EH (cell line): ENCODE measurements at places on chromosomes 11 and 22.

- DNase-seq: no peak
Measured at GRCh38 chr11:123406441-123407129, 23.5 kb upstream of the GRAMD1B start.

DNA sequence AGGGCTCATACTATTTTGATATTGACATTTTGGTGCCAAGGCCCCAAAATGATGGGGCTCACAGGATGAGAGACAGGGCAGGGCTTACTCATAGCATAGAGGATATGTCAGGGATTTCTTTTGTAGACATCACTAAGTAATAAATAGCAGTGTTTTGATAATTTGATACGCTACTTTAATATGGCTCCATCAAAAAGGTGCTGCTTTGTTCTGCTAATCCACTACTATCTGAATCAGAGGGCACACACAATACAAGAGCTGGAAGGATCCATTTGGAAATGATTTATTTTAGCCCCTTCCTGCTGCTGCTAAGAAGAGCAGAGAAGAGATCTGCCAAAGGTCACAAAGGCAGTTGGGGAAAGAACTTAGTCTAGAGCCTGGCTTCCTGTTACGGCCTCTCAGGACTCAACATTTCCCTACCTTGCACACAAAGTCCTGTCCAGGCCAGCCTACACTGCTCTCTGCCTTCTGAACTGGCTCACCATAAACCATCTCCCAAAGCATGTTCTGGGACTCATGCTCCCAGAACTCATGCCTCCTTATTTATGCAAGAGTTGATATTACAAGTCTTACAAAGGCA lies 261.3 kb upstream of the ARHGAP20 start:
- DNase-seq: no peak

DNA sequence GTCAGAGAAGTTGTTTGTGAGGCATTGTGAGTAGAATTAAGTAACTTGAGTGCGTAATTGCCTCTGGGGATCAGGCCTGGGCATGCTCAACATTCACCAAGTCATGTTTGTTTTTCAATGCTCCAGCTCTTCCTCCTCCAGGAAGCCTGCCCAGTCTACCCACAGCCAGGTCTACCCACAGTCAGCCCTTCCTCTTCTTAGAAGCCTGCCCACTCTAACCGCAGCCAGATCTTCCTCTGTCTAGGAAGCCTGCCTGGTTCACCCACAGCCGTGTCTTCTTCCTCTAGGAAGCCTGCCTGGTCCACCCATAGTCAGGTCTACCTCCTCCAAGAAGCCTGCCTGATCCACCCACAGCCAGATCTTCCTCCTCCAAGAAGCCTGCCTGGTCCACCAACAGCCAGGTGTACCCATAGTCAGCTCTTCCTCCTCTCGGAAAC lies 25.0 kb downstream of the LRP5 start:
- DNase-seq: no peak

- no peak for DNase-seq
Measured at GRCh38 chr11:30046578-30046945, 29.7 kb upstream of the KCNA4 start.

GRCh38 chr11:67098799-67099429 lies 20.1 kb upstream of the KDM2A start:
- DNase-seq: no peak

- DNase-seq: peak; percentile 20
Measured at GRCh38 chr11:16347928-16348685, 8.2 kb downstream of the SOX6 start.

DNA sequence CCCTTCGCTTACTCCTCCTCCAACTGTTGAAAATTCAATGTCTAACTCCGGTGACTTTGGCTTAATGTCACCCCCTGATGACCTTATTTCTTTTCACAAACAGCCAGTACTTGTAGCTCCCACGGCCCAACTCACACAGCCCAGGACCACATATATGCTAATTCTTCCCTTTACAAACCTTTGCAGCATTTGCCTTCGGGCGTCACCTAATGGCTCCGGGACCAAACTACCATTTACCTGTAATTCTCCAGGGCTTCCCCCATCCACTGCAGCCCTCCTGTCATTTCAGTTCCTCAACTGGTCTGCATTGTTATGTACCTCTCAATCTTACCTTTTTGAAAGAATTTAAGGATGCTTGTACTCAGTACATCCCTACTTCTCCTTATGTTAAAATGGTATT lies 29.8 kb upstream of the OR56B4 start:
- no peak for DNase-seq

DNA sequence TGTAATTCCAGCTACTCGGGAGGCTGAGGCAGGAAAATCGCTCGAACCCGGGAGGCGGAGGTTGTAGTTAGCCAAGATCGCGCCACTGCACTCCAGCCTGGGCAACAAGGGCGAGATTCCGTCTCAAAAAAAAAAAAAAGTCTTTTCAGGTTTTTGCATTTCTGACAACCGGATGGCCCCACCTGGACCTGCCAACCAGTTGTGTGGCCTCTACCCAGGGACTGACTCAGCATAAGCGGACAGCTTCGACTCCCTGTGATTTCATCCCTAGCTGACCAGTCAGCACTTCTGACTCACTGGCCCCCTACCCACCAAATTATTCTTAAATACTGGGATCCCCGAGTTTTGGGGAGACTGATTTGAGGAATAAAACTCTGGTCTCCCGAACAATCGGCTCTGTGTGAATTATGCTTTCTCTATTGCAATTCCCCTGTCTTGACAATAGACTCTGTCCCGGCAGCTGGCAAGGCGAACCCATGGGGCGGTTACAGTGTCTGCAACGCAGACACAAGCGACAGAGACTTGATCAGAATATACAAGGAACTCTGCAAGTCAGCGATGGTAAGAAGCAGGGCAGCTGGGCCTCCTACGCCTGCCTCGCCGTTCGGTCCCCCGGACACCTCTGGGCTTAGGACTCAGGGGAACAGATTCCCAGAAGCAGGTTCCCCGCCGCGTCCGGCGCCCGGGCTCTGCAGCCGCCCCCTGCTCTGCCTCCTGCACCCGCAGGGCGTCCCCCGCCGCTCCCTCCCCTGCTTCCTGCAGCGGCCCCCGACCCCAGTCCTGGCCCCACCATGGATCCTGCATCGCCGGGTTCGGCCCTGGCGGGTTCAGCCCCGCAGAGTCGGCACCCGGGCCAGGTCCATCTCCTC lies 741 bp upstream of the TALDO1 start:
- DNase-seq: peak; percentile 26

DNA sequence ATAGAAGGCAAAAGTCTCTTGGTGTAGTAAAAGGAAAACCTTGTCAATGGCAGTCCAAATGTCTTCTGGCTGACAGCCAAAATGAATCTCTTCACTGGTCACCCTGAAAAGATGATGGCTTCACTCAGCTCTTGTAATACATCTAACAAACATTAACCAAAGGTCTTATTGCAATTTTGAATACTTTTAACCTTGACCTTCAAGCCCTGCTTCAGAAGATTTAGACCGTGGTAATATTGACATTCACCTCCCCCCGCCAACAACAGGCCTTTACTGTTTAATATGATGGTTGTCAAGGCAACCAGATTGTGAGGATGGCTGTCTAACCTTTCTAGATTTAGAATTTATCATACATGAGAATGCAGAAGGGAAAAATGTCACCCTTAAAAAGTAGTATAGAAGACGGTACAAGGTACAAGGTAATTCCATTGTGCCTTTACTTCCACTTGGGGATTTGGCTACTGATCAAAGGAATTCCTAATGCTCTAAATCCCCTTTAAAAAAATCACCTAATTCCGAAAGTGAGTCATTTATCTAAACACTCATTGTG lies 342.3 kb downstream of the LARGE1 start:
- DNase-seq: no peak

DNA sequence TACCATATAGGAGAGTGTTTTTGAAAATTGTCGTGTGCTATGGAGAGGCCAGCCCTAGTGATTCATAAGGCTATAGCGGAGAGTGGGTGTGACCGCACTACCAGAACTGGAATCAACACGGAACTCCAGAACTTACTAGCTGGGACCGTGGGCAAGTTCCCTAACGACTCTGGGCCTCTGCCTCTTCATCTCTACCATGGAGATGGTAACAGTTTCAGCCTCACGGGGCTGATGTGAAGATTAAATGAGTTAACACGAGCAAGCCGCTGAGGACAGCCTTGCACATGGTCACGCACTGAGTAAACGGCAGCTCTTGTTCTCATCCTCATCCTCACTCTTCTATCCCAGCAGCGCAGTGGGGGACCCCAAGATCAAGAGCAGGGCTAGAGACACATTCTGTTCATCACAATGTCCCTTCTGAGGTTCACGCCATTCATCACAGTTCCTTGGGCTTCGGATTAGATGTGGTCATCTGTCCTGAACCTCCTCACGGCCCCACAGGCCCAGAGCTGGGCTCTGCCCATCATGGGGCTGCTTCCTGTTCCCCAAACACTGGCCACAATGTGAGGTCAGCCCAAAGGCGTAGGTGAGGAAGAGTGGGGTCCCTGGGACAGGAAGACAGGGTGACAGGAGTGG lies 47.2 kb upstream of the CD5 start:
- DNase-seq: no peak

DNA sequence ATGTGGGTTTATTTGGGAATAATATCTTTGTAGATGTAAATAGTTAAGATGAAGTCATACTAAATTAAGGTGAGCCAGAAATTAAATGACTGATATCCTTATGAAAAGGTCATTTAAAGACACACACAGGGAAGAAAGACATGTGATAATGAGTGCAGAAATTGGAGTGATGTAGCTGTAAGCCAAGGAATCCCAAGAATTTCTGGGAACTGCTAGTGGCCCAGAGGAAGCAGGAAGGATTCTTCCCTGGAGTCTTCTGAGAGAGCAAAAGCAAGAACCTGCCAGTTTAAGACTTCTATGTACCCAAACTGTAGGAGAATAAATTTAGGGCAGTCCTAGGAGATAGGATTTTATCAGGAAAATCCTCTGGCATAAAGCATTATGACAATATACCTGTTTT lies 66.9 kb downstream of the LRRC4C start:
- no peak for DNase-seq

DNA sequence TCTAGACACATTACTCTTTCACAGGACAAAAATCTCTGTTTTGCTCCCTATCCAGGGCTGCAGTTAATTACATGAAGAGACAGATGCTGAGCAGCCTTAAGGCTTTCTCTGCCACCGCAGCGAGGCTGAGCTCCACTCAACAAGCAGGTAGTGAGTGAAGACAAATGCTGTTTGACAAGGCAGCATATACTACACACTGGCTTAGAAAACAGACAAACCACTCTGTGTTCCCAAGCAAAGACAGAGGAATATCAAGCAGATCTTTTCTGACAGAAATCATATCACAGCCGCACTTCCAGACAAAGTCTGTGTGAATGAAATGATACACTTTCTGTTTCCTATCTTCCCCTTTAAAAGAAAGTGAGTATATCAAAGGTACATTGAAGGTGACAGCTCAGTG lies 368.1 kb downstream of the DCDC1 start:
- no peak for DNase-seq

- DNase-seq: no peak
Measured at GRCh38 chr22:19610518-19611253, 86.5 kb upstream of the CLDN5 start.

- DNase-seq: no peak
Measured at GRCh38 chr22:24867323-24868022, 61.5 kb downstream of the SGSM1 start.

GRCh38 chr11:12248330-12248729 lies 129.0 kb upstream of the PARVA start:
- peak; percentile 39 for DNase-seq
